Ascending aorta (tissue), 2 donors: ENCODE measurements at places on chromosomes 4 and X.

GRCh38 chr4:94486372-94486801 is 34.6 kb downstream of the PDLIM5 start:
- no peak overlapping the region for H3K4me3 ChIP-seq
- no peaks in the 10 kb centered on the region for H3K36me3 ChIP-seq
- peaks cover 45% of the 10 kb centered on the region for H3K4me1 ChIP-seq
- DNase-seq: no peak
- no peaks in the 10 kb centered on the region for H3K27me3 ChIP-seq

- no peak for DNase-seq
- no peaks in the 10 kb centered on the region for H3K4me1 ChIP-seq
- no peak overlapping the region for H3K27ac ChIP-seq
- H3K27me3 ChIP-seq: no peaks in the 10 kb centered on the region
These were observed 1029.7 kb downstream of the FAT4 start for GRCh38 chr4:126344472-126344871.

DNA sequence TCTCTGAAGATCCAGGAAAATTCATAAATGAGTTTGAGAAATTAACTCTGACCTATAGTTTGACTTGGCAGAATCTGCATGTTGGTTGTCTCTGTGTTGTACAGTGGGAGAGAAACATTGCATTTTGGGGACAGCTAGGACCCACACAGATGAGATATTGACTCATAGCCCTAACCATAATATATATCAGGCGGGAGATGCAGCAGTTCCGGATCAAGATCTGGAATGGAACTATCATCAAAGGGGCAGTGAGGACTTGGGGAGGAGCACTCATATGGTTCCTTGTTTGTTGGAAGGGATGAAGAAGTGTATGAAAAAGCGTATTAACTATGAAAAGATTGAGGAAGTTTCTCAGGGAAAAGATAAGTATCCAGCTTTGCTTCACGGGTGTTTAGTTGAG is 14.0 kb downstream of the CXCL2 start:
- no peaks in the 10 kb centered on the region for H3K27me3 ChIP-seq
- H3K36me3 ChIP-seq: no peaks in the 10 kb centered on the region
- H3K27ac ChIP-seq: no peak overlapping the region
- no peaks in the 10 kb centered on the region for H3K4me1 ChIP-seq
- no peak overlapping the region for H3K4me3 ChIP-seq
- DNase-seq: no peak

DNA sequence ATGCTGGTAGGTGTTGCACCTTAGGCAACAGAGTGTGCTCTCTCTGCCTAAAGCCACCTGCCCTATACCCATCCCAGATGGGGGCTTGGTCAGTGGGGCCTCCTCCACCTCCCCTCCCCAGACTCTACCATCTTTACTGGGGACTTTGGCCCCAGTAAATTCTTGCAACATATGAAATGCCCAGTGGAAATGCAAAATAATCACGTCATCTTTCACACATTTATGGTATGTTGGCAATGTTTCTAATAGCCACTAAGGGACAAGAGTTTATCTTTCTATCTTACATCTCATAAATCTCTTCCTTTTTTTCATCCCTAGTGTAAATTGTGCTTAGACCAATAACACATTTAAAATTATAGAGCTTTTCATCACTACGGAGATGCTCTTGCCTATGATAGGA is 103.0 kb upstream of the MAML3 start:
- H3K27me3 ChIP-seq: no peaks in the 10 kb centered on the region
- H3K36me3 ChIP-seq: no peaks in the 10 kb centered on the region
- H3K27ac ChIP-seq: no peak overlapping the region
- H3K4me1 ChIP-seq: peaks cover 4% of the 10 kb centered on the region
- H3K4me3 ChIP-seq: no peak overlapping the region

DNA sequence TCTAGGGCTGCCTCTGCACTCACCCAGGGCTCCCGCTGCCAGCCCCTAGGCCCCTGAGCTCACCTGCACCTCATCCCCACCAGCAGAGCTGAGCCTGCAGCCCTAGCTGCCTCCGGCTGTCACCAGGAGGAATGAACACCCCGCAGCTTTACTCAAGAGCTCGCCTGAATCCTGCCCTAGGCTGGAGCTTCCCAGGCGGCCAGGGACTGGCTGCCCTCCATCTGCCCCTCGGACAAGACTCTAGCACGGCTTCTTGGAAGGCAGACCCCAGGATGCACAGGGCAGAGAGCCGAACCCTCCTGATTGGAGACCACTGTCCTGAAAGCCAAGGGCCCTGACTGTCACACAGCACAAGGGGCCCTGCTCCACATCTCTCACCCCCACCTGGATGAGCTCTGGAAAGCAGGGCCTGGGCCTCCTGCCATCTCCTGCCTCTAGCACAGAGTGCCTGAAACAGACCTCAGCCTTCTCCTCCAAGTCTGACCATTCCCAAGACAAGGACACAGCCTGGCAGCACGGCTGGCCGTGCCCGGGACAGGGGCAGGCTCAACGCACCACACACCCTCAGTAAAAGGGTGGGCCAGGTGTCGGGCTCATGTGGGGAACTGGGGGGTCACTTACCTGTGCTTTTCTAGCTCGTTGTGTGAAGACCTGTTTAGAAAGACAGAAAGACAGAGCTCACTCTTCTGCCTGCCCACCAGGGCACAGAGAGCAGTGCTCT is 4.4 kb downstream of the MXD4 start:
- H3K36me3 ChIP-seq: peaks cover 6% of the 10 kb centered on the region
- DNase-seq: peak; percentile 63
- H3K27ac ChIP-seq: peak overlapping the region; percentile 96
- H3K27me3 ChIP-seq: no peaks in the 10 kb centered on the region

DNA sequence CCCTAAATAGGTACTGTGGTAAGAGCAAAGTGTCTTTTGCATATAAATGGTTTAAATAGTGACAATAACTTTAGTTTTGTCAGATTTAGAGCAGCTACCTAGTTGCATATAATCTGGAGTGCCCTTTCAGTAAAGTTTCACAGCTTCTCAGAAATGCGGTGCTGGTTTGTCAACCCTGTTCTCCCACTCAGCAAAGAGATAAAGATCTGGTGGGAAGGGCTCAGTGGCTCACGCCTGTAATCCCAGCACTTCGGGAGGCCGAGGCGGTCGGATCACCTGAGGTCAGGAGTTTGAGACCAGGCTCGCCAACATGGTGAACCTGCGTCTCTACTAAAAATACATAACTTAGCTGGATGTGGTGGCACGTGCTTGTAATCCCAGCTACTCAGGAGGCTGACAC is 45.6 kb upstream of the TENM3 start:
- H3K4me3 ChIP-seq: no peak overlapping the region
- no peaks in the 10 kb centered on the region for H3K27me3 ChIP-seq
- no peaks in the 10 kb centered on the region for H3K4me1 ChIP-seq
- DNase-seq: no peak
- H3K27ac ChIP-seq: no peak overlapping the region

DNA sequence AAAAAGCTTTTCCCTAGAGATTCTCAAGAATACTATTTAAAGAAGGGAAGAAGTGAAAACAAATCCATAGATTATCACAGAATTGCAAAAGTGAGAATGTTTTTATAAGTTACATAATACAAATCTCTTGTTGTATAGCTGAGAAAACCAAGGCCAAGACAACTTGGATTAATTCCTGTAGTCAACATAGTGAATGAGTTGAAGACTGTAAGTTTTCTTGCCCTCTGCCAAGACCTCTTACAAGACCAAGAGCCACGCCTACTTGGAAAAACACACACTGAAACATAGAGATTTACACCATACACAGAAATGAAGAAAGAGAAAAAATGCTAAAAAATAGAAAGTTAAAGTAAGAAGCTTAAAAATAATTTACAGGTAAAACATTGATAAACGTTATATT is 2024.0 kb downstream of the PCDH7 start:
- H3K27me3 ChIP-seq: no peaks in the 10 kb centered on the region
- H3K36me3 ChIP-seq: no peaks in the 10 kb centered on the region
- no peaks in the 10 kb centered on the region for H3K4me1 ChIP-seq
- no peak overlapping the region for H3K27ac ChIP-seq

DNA sequence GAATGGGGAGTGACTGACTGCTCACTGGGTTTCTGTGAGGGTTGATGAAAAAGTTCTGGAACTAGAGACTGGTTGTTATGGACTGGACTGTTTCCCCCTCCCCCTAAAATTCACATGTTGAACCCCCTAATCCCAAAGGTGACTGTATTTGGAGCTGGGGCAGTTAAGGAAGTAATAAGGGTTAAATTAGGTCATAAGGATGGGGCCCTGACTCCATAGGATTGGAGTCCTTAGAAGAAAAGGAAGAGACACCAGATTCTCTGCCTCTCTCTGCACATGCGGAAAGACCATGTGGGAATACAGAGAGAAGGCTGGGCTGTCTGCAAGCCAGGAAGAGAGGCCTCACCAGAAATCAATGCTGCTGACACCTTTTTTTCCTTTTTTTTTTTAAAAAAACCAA is 38.2 kb downstream of the ZBTB49 start:
- H3K4me3 ChIP-seq: no peak overlapping the region
- H3K27me3 ChIP-seq: no peaks in the 10 kb centered on the region
- no peaks in the 10 kb centered on the region for H3K4me1 ChIP-seq
- H3K27ac ChIP-seq: no peak overlapping the region
- H3K36me3 ChIP-seq: no peaks in the 10 kb centered on the region

GRCh38 chrX:149060921-149061320 is 444.2 kb downstream of the IDS start:
- no peaks in the 10 kb centered on the region for H3K36me3 ChIP-seq
- no peak for DNase-seq
- H3K4me3 ChIP-seq: no peak overlapping the region
- H3K27me3 ChIP-seq: no peaks in the 10 kb centered on the region

DNA sequence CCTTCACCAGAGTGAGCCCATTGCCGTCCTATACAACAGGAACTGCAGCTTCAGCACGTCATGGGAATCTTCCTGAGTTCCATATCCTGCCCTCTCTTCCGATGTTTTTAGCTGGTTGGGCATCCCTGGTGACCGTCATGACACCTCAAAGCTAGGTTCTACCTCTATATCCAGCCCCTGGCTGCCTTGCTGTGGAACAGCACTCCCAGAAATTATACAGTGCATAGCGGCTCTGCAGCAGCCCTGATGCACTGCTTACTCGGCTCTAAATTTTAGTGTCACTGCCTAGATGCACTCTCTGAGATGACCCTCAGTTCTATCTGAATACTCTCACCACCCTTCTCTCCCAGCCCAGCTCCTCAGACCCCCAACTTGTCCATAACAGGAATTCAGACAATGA is 44.3 kb downstream of the ARHGEF38 start:
- H3K36me3 ChIP-seq: no peaks in the 10 kb centered on the region
- H3K4me1 ChIP-seq: no peaks in the 10 kb centered on the region

- no peaks in the 10 kb centered on the region for H3K36me3 ChIP-seq
- no peaks in the 10 kb centered on the region for H3K27me3 ChIP-seq
- no peaks in the 10 kb centered on the region for H3K4me1 ChIP-seq
- no peak for DNase-seq
These were observed 144.6 kb upstream of the MAP3K15 start for GRCh38 chrX:19659929-19660328.

GRCh38 chrX:97399400-97399799 is 515.7 kb downstream of the RPA4 start:
- no peaks in the 10 kb centered on the region for H3K36me3 ChIP-seq
- H3K4me3 ChIP-seq: no peak overlapping the region
- DNase-seq: no peak
- H3K27me3 ChIP-seq: no peaks in the 10 kb centered on the region

- H3K4me3 ChIP-seq: no peak overlapping the region
- H3K36me3 ChIP-seq: no peaks in the 10 kb centered on the region
- H3K4me1 ChIP-seq: no peaks in the 10 kb centered on the region
- no peaks in the 10 kb centered on the region for H3K27me3 ChIP-seq
These were observed 171.0 kb upstream of the RPS6KA3 start for GRCh38 chrX:20437683-20438082.

- no peaks in the 10 kb centered on the region for H3K36me3 ChIP-seq
- no peaks in the 10 kb centered on the region for H3K4me1 ChIP-seq
- H3K4me3 ChIP-seq: no peak overlapping the region
- no peak overlapping the region for H3K27ac ChIP-seq
- H3K27me3 ChIP-seq: no peaks in the 10 kb centered on the region
These were observed 467.6 kb upstream of the CNKSR2 start for GRCh38 chrX:20906571-20906970.

DNA sequence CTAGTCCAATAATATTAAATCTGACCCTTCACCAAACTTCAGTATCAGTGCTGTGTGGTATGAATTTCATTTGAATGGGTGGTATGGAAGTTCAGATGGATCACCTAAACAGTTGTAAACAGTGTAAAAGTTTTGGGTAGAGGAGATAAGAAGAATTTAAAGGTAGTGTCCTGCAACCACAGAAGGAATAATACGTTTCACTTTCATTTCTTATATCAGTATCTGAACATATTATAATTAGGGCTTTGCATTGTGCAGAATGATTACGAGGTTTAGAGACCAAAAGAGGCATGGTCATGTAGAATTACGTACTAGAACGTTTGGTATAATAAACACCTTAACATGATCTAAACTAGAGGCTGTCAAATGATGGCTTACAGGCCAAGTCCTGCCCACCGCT is 116.1 kb downstream of the PDLIM5 start:
- H3K4me1 ChIP-seq: no peaks in the 10 kb centered on the region
- H3K4me3 ChIP-seq: no peak overlapping the region
- H3K36me3 ChIP-seq: no peaks in the 10 kb centered on the region
- no peak for DNase-seq
